Cortex of kidney (tissue), 1 donor: ENCODE measurements at places on chromosomes 4 and X.

- no peak for DNase-seq
Observed at GRCh38 chrX:39242187-39242586, 440.9 kb downstream of the MID1IP1 start.

DNA sequence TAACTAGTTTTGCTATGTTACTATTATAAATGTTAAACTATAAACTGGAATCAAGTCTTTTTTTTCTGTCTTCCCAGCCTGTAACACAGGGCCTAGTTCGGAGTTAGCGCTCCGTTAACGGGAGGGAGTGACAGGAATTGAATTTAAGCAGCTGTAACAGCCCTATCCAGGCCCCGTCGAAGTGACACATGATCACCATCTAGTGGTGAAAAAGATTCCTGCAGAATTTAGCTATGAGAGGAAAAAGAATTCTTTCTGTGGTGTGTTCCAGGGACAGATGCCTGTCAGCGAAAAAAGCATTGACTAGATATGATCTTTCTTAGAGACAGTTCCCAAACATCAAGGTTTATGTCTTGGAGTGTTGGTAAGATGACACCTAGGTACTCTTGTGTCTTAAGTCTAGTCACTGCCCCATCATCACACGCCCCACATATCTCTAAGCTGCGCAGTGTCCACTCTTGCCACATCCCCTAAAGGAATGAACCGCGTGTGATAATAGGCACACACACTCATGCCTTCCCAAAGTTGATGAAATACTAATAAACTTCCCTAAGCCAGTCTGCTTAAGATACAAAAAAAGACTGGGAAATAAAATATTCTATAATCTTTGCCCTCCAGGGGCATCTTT, 2.1 kb downstream of the GAB3 start:
- DNase-seq: no peak

- no peak for DNase-seq
Observed at GRCh38 chrX:11129534-11130105, 18.5 kb downstream of the HCCS start.

- DNase-seq: no peak
Observed at GRCh38 chrX:23883737-23884354, 23.9 kb downstream of the APOO start.
